ENCODE measurements at places on chromosomes 1 and 21. TPM values are rescaled to one million over a fixed set of nuclear protein-coding genes. Genes with fewer than 3 reads are reported as not detected.
A peak's percentile ranks its signal among the peaks of the same experiment; 100 is the strongest.

The MRPL24 gene
- polyA plus RNA-seq: 101 TPM

DNA sequence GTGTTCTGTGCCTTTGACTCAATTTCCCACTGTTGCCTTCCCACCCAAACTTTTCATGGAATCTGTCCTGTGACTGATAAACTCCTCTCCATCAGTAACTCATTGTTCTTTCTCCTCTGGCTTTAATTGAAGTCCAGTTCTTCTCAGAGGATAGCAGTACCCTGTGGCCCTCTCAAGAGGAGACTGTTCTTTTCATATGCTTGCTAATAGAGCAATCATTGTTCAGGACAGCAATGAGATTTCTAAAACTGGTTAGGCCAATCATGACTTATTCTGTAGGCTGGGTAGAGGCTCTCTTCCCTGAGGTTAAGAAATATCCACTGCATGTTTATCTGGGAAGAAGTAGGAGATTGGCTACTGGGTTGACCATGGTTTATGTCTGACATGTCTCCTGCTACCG, 98.8 kb downstream of the CHD1L start:
- H3K4me1 ChIP-seq: no peaks in the 10 kb centered on the region
- H3K36me3 ChIP-seq: no peaks in the 10 kb centered on the region
- DNase-seq: no peak
- no peak overlapping the region for H3K4me3 ChIP-seq
- H3K27ac ChIP-seq: no peak overlapping the region
- H3K27me3 ChIP-seq: no peaks in the 10 kb centered on the region

The SERTAD4 gene
- 1.1 TPM for polyA plus RNA-seq

GRCh38 chr1:181482001-181482430, 1.3 kb upstream of the CACNA1E start:
- H3K27me3 ChIP-seq: no peaks in the 10 kb centered on the region
- DNase-seq: no peak
- H3K4me3 ChIP-seq: peak overlapping the region; percentile 65
- no peak overlapping the region for H3K27ac ChIP-seq

The AMY1B gene
- polyA plus RNA-seq: 1.1 TPM

DNA sequence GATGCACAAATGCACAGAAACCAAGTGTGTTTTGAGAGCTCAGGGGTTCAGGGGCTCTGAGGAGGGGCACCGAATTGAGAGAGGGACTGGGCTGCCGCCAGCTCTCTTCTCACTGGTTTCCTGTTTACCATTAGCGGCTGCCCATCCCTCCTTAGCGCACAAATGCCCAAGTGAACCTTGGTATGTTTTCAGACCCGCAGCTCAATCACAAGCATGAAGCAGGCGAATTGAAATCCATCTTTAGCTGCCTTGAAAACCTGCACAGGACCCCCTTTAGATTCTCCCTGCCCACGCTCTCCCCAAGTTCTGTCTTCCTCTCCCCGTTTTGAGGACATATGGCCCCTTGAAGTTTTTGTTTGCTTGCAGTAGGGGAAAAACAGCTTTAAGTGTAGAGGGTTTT, 61.1 kb upstream of the ACOT11 start:
- no peaks in the 10 kb centered on the region for H3K36me3 ChIP-seq
- H3K27me3 ChIP-seq: no peaks in the 10 kb centered on the region
- H3K4me1 ChIP-seq: peaks cover 27% of the 10 kb centered on the region
- peak overlapping the region; percentile 68 for H3K4me3 ChIP-seq
- no peak for DNase-seq
- H3K27ac ChIP-seq: no peak overlapping the region

- H3K27me3 ChIP-seq: no peaks in the 10 kb centered on the region
- DNase-seq: no peak
- no peak overlapping the region for H3K27ac ChIP-seq
- H3K36me3 ChIP-seq: no peaks in the 10 kb centered on the region
- no peak overlapping the region for H3K4me3 ChIP-seq
- no peaks in the 10 kb centered on the region for H3K4me1 ChIP-seq
Observed at GRCh38 chr21:31583498-31583897, 76.0 kb upstream of the SOD1 start.

The IGSF5 gene
- polyA plus RNA-seq: 1.6 TPM

DNA sequence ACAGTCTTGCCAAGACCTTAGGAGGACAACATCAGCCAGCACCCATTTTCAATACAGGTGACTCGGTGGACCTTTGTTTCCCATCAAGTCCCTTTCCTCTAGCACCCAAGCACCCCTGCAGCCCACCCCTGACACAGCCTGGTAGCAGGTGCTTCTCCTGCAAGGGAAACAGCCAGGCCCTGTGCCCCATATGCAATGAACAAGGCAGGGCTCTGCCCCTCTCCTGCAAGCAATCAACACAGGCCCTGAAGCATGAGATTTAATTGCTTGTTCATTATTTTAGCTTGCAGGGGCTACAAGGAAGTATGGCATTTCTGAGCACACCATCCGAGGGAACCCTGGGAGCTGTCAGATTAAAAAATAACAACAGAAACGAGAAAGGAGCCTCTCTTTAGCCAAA, 35.4 kb downstream of the TCP10L start:
- H3K27me3 ChIP-seq: no peaks in the 10 kb centered on the region
- H3K4me3 ChIP-seq: no peak overlapping the region
- no peak for DNase-seq
- H3K36me3 ChIP-seq: no peaks in the 10 kb centered on the region
- no peak overlapping the region for H3K27ac ChIP-seq
- no peaks in the 10 kb centered on the region for H3K4me1 ChIP-seq

The CRNN gene
- polyA plus RNA-seq: not detected

DNA sequence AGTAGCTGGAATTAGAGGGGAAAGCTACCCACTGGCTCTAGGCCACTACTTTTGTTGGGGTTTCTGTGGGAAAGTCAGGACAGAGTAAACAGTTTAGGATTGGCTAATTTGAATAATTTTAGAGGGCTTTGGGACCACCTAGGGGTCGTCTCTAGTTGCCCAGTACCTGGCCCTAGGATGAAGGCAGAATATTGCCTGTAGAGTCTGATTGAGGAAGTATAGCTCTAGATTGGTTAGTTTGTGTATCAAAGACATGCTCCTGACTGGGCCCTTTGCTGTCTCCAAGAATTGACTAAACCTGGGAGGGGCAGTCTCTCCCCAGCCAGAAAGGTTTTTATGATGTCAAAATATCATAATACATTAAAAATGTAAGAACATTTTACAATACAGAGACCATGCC, 142.0 kb downstream of the POU2F1 start:
- H3K27me3 ChIP-seq: no peaks in the 10 kb centered on the region
- DNase-seq: no peak
- no peak overlapping the region for H3K27ac ChIP-seq
- H3K36me3 ChIP-seq: no peaks in the 10 kb centered on the region
- no peak overlapping the region for H3K4me3 ChIP-seq
